ENCODE measurements at places on chromosomes 3 and 15.

GRCh38 chr15:99503411-99503810 is 62.4 kb upstream of the MEF2A start:
- no peak for DNase-seq

DNA sequence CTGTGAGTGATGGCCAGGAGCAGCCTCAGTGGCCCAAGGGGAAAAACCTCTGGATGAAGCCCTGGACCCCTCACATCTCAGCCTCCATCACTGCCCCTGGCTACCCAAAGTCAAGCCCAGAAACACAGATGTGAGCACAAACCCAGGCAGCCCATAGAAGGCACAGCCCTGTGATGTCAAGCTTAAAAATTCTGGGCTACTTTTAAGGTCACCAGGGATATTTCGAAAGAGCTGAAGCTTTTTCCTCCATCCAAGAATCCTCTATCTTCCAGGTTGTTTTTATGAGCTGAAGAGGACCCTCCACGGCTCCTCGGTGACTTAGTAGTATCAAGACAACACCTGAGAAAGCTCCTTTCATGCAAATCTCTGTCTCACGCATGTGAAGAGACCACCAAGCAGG is 11.5 kb downstream of the LIPC start:
- no peak for DNase-seq

DNA sequence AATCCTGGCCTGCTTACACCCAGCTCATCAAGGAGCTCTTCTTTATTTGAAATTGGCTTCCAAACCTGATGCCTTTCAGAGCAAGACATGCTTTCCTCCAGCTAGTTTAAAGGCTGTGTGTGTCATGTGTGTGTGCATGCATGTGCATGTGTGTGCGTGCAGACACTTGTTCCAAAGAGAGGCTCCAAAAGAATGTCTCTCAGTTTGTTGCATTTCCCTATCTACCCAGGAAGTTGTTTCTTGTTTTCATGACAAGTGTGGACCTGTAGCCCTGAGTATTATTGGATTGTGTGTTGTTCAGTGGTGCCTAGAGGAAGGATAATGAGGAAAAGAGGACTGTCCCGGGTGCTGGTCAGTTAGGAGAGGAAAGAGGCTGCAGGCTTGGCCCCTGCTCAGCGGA is 240.0 kb downstream of the THSD4 start:
- no peak for DNase-seq

- DNase-seq = no peak
Measured at GRCh38 chr3:172210355-172210754, 171.0 kb downstream of the FNDC3B start.

GRCh38 chr3:48561045-48561736 is 2.4 kb downstream of the UCN2 start:
- no peak for DNase-seq

- DNase-seq = no peak
Measured at GRCh38 chr3:161386991-161387770, 15.9 kb upstream of the SPTSSB start.

DNA sequence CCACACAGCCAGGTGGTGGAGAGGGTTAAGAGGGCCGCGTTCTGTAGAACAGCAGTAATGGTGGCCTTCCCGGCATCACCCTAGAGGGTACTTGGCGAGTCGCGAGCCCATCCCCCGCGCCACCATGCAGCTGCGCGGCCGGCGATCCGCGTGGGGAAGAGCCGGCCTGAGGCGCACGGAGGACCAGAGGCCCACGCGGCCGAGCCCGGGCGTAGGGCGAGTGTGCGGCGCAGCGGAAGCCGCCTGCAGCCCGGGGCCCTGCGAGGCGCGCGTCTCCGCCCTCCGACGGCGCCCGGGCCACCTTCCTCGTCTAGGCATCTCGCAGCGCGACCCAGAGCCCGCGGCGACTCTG is 423 bp downstream of the TKT start:
- DNase-seq = peak; percentile 29

DNA sequence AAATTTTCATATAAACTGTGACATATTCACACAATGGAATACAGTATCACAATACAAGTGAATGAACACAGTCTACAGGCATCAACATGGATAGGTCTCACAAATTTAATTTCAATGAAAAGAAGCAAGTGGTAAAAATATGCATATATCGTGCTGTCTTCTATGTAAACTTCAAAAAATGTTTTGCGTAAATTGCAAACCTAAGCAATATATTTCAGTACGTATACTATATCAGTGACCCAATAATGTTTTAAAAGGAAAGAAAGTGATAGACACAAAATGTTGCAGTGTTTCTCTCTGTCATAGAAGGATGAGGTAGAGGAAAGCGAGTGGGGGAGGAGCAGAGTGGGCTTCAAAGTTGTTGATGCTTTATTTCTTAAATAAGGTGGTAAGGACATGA is 468.4 kb upstream of the CNTN3 start:
- no peak for DNase-seq

- DNase-seq = no peak
Measured at GRCh38 chr3:144852999-144853398, 881.4 kb downstream of the DIPK2A start.
